ENCODE measurements at places on chromosomes 2 and 18.

GRCh38 chr2:138238908-138239307 is 262.7 kb upstream of the SPOPL start:
- DNase-seq = no peak

GRCh38 chr2:166060191-166060590 is 67.6 kb downstream of the SCN1A start:
- no peak for DNase-seq

- DNase-seq = no peak
Measured at GRCh38 chr18:8177330-8178016, 431.8 kb upstream of the RAB12 start.

GRCh38 chr2:144369416-144369815 is 150.5 kb downstream of the ZEB2 start:
- DNase-seq = no peak

DNA sequence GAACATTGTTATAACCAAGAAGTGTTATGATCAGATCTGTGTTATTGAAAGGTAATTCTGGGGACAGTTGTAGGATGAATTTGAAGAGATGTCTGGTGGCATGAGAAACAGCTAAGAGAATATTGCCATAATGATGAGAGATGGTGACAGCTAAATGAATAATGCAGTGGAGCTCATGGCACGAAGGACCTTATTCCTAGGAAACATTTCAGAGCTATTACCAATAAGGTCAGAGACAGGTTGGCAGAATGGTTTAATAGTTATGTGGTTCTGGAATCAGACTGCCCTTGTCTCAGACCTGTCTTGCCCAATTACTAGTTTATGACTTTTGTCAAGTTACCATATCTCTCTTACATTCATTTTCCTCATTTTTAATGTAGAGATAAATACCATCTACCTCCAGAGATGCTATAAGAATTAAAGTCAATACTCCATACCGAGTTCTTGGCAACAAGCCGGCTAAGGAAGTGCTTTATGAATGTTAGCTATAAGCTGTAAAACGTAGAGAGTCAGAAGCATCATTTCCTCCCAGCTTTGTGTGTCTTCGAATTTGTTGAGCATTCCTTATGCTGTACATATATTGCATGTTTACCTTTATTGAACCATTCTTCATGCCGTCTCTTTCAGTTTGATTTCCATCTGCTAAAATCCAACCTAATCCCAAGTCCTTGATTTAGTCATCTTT is 73.6 kb upstream of the COL5A2 start:
- peak; percentile 14 for DNase-seq

- no peak for DNase-seq
Measured at GRCh38 chr18:54787121-54787520, 41.2 kb upstream of the RAB27B start.

DNA sequence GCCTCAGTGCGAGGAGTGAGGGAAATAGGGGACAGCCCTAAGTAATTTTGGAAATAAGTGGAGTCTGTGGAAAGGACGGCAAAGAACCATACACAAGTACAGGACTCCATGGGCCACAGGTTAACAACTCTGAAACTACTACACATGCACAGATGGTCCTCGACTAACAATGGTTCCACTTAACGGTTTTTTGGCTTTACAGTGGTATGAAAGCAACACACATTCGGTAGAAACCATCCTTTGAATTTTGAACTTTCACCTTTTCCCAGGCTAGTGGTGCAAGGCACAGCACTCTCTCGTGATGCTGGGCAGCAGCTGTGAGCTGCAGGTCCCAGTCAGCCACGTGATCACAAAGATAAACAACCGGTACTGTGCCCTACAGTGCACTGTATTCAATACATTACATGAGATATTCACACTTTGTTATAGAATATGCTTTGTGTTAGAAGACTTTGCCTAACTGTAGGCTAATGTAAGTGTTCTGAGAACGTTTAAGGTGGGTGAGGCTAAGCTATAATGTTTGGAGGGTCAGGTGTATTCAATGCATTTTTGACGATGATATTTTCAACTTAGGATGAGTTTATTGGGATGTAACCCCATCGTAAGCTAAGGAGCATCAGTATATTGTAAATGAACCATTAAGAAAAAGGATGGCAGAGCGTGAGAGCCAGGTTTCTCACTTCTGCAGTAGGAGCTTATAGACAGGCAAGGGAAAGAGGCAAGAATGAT is 44.6 kb downstream of the TBC1D8 start:
- DNase-seq = no peak

DNA sequence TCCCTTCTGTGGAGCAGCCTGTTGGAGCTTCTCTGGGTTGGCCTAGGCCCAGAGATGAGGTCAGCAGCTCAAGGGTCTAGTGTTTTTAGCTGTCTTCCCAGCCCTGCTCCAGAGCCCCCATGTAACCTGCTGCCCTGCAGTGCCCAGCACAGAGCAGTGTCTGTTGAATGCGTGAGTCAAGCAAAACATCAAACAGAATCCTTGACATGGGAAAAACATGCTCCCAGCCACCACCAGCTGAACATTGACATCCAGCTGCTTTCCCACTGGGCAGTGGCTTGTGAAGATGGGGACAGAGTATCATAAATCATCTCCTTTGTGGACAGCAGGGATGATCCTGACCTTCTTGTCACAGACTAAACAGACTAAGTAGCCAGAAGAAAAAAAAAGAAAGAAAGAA is 22.6 kb downstream of the IMPA2 start:
- DNase-seq = no peak

- no peak for DNase-seq
Measured at GRCh38 chr2:197869501-197870111, 65.2 kb downstream of the PLCL1 start.

- no peak for DNase-seq
Measured at GRCh38 chr2:29011418-29012060, 30.4 kb downstream of the TOGARAM2 start.

DNA sequence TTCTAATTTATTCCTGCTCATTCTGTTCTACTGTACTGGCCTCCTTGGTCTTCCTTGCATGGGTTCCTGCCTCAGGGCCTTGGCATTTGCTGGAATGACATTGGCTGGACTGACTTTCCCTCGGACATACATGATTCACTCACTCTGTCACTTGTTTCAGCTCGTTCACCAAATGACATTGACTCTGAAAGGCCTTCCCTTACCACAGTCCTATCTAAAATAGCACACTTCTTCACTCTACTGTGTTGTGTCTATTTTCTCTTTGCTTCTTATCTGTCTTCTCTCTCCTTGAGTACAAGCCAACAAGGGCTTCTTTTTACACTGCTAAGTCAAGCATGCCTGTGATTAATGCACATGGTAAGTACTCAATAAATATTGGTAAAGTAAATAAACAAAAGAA is 65.6 kb downstream of the SCG2 start:
- DNase-seq = no peak

DNA sequence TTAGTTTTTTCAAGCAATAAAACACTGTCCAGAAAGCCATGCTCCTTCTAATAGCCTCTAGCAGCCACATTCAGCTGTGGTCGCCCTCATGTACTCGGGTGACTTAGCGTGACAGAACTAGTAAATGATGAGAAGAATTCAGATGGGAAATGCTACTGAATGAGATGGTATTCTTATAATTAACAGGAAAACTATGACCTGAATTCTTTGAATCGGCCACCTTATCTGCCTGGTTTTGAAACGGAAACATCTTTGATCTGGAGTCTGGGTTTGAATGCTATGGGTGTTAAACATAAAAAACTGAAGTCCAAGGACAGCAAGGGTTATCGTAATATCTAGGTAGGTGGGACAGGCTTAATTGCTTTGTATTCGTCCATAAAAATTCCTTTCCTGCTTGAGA is 138.8 kb upstream of the DNMT3A start:
- no peak for DNase-seq

- no peak for DNase-seq
Measured at GRCh38 chr2:185892484-185892883, 153.9 kb downstream of the FSIP2 start.

- DNase-seq = peak; percentile 4
Measured at GRCh38 chr2:189492451-189492850, 51.2 kb downstream of the WDR75 start.

DNA sequence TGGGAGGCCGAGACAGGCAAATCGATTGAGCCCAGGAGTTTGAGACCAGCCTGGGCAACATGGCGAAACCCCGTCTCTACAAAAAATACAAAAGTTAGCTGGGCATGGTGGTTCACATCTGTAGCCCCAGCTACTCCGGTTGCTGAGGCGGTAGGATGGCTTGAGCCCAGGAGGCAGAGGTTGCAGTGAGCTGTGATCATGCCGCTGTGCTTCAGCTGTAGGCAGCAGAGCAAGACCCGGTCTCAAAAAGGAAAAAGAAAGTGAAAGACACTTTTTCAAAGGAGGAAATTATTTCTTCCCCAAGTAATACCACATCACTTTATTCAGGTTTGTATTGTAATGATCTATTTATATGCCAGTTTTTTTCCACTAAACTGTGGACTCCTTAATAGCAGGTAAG is 35.7 kb upstream of the TAF4B start:
- DNase-seq = no peak

GRCh38 chr18:59885579-59886163 is 14.1 kb upstream of the PMAIP1 start:
- DNase-seq = peak; percentile 55

DNA sequence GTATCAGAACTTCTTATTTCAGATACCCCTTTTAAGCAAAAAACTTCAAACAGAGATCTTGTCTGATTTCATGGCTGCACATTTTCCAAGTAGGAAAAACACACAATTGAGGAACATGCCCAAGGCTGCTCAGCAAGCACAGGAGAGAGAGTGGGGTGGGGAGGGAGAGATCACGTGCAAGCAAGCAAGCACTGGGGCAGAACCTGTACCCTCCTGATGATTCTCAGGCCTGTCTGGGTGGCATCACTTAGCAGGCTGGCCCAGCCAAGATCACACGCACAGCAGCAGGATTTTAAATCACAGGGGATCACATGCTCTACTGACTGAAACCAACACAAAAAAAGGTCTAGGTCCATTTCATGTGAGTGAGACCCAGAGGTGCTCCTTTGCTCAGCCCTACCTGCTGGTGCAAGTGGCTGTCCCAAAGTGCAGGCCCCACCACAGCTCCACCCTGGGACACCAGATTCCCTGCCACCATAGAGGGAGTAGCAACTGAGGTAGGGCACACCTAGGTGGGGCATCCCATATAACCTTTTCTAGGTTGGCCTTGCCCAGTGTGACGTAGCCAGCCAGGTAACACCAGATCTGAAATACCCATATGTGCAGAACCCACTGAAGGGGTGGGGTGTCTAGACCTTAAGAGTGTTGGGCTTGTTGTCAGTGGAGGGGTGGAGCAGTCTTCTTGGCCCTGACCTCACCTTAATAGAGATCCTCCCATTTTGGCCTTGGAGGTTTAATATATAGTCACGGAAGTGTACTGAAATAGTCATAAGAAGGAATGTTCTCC is 1.8 kb upstream of the LYPD6B start:
- no peak for DNase-seq

DNA sequence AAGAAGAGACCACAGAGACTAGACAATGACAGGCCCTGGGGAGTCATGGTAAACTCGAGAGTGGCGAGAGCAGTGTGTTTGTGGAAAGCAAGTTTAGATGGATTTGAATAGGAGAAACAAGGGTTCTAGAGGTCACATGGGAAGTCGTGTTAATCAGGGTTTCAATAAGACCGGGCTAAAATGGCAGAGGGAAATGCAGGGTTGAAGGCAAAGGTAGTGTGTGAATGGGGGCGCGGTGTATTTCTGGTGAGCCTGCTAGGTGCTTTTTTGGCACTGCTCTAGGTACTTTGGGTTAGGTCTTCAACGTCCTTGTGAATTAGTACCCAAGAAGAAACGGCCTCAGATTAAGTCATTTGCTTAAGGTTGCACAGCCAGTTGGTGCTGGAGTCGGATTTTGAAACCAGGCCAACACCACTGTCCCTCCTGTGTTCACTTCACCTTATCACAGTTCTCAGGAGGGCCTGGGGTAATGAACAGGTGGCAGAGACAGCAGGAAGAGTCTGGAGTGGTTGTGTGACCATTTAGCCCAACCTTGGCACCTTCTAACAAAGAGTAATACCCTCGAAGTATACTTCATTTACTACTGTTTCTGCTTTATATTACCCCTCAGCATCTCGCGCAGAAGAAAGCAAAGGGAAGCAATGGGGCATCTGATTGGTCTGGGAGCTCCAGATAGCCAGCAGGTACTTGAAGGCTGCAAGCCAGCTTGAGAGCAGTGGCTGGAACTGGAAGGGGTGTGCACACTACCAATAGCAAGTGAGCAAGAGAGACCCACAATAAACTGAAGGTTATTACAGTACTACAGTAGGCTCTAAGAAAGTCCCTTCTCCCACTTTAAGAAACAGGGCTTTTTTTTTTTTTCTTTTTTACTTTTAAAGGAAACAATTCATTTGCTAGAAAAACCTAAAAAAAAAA is 33.4 kb upstream of the GAREM2 start:
- no peak for DNase-seq

GRCh38 chr2:21812766-21813165 is 689.0 kb downstream of the TDRD15 start:
- no peak for DNase-seq

DNA sequence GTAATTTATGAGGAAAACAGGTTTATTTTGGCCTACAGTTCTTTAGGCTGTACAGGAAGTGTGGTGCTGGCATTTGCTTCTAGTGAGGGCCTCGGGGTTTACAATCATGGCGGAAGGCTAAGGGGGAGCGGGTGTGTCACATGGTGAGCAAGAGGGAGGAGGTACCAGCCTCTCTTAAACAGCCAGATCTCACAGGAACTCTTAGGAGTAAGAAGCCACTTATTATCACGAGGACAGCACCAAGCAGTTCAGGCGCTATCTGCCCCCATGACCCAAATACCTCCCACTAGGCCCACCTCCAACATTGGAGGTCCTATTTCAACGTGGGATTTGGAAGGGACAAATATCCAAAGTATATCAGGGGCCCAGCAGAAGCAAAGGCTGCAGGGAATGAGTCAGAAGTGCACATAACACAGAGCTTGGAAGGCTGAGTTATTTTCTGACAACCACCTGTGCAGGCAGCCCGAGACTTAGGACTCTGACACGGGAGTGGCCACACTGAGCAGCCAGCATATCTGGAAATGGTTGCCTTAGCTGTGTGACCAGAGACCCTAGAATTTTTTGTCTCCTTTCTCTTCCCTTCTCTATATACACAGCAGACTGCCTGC is 170.9 kb downstream of the PRPF40A start:
- no peak for DNase-seq

- DNase-seq = peak; percentile 5
Measured at GRCh38 chr2:98771721-98772524, 41.0 kb upstream of the MGAT4A start.

- DNase-seq = no peak
Measured at GRCh38 chr18:28637897-28638296, 461.0 kb upstream of the CDH2 start.

GRCh38 chr2:97675430-97676113 is 6.1 kb downstream of the C2orf92 start:
- DNase-seq = no peak

GRCh38 chr2:221245045-221245444 is 327.1 kb downstream of the EPHA4 start:
- no peak for DNase-seq

GRCh38 chr2:201072201-201072530 is 365 bp downstream of the NDUFB3 start:
- DNase-seq = no peak

DNA sequence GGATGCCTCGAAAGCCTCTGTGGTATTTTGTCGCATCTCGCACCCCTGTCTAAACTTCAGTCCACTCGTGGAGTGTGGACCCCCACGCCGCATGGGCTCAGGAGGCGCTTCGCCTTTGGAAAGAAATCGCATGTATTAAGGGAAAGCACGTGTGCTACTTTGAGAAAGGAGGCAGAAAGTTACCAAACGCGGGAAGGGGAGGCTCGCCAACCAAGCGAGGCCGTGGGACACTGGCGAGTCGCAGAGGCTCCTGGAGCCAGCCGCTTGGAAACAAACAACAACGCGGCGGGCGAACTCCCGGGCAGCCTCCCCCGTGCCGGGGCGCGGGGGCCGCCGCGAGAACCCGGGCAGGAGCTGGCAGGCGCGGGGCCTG is 455 bp upstream of the AGAP1 start:
- DNase-seq = no peak

GRCh38 chr18:48963586-48964470 is 13.1 kb upstream of the SMAD7 start:
- DNase-seq = no peak
